ENCODE measurements at places on chromosomes 1 and 21.

GRCh38 chr1:81232420-81232819, 568.3 kb upstream of the ADGRL2 start:
- DNase-seq = no peak

- DNase-seq = no peak
These were observed 55.4 kb downstream of the XCL1 start for GRCh38 chr1:168631671-168632400.

- DNase-seq = no peak
These were observed 249.8 kb downstream of the SIPA1L2 start for GRCh38 chr1:232380131-232380530.

DNA sequence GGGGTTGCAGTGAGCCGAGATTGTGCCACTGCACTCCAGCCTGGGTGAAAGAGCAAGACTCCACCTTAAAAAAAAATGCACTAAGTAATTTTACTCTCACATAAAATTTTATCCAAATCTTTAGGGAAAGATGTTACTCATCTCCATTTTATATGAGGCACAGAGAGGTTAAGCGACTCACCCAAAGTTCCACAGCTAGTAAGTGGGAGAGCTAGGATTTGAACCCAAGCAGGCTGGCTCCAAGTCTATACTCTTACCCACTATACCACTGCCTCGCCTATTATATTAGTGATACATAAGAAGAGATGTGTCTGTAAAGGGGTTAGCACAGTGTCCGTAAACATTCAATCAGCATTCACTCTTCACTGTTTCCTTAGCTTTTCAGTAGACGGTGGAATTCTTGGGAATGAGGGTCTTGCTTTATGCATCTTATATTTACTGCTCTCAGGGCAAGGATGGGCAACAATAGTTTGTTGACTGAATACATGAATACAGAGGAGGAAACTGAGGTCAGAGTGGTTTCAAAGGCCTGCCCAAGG, 15.1 kb downstream of the LDLRAD2 start:
- no peak for DNase-seq

- DNase-seq = peak; percentile 52
These were observed 123.2 kb downstream of the SMYD2 start for GRCh38 chr1:214404154-214404553.

DNA sequence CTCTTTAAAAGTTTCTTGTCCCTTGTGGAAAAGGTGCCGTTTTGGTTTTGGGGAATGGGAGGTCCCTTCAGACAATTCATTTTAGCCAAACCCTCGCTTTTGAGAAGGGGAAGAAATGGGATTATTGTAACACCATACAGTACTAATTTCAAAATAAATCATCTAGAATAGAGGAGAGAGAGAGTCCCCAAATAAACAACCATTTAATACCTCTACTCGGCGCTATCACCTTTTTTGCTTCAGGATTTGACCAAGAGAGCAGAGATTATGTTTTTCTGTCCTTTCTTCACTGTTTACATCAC, 770 bp upstream of the RC3H1 start:
- no peak for DNase-seq
